ENCODE measurements at places on chromosomes 11 and 22.

DNA sequence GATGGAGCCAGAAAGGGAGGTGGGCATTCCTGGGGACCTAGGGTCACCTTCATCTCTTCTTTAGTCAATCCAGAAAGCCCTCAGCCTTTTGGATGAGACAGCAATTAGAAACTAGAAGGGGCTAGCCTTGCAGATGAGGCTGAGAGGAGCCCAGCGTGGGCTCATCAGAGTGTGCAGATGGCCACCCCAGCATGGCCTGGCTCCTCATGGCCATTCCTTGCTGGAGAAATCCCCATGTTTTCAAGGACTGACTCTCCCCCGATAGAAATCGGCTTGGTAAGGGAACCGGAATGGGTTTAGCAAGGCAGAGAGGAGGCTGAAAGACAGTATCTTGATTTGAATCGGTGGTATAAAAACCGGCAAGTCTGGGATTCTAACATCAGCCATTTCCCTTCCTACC is 274.6 kb downstream of the BUD13 start:
- no peak for DNase-seq

- DNase-seq: no peak
Measured at GRCh38 chr11:2718817-2719438, 19.1 kb upstream of the KCNQ1OT1 start.

DNA sequence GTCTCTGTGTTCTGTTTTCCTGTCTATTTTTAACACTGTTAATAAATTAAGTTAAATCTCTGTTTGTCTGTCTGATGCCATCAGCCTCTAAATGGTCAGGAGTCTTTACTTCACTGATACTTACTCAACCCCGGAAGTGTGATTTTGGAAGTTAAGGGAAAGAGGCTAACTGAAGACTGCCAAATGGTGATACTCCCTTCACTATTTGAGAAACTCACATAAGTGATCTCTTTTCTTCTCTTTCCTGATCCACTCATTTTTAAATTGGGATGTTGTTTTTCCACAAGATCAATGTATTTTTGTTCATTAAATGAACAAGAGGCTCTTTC is 389 bp upstream of the CASP12 start:
- no peak for DNase-seq

GRCh38 chr11:2741006-2741376 is 41.2 kb upstream of the KCNQ1OT1 start:
- DNase-seq: no peak

- peak; percentile 91 for DNase-seq
Measured at GRCh38 chr11:65720211-65720934, at the start of gene RNASEH2C. RNASEH2C (minus strand) TSS chr11:65720798; CDS start chr11:65720758, 40 bp downstream.

DNA sequence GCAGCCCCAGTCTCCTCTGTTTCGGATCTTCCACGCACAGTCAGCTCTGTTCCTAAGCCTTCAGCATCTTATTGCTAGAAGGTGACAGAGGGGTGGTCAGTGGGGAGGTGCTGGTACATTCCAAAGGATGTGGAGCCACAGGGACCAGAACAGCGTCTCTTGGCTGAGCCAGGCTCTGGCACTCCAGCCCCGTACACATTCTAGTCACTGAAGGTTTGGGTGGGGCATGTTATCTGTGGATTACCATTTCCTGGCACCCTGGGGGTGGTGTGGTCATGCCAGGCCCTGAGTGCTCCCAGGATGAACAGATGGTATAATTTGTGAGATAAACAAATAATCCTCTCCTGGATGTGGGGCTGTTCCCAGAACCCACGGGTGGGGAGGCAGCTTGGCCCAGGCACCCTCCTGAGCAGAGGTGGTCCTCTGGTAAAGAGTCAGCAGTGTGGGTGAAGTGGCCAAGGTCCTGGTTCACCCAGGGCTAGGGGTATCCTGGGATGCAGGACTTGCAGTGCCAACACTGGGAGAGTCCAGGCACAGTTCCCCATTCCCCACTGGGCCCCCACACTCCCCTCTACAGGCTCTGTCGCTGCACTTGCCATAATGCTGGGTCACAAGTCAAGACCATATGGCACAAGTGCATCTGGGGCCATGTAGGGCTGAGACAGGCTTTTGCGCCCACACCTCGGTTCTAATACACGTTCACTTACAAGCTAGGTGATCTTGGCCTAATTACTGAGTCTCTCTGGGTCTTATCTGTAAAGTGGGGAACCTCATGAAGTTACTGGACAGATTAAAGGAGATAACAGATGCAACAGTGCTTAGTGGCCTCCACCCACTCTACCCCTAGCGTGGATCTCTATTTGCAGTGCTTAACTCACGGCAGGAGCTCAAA is 33.0 kb downstream of the DKK3 start:
- DNase-seq: no peak

DNA sequence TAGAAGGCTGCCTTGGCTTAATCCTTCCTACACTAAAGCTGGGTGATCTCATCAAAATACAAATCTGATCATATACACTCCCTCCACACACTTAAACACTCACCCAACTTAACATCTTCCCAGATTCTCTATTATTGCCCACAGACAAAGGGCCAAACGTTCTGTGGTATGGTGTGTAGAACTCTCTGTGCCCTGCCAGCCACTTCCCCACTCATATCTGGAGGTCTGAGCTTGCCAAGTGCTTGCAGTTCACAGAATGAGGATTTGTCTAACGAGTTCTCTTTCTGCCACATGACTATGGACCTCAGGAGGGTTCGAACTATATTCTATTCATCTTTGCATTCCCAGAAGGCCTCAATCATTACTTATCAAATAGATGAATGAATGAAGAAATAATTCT is 77.6 kb downstream of the MPPED2 start:
- DNase-seq: no peak

- DNase-seq: no peak
Measured at GRCh38 chr11:69594481-69594880, 46.5 kb upstream of the CCND1 start.

All from globus pallidus (tissue), 1 donor.